ENCODE measurements at places on chromosomes 1 and 21.

- no peak for DNase-seq
These were observed 601 bp downstream of the CEPT1 start for GRCh38 chr1:111140680-111140967.

- DNase-seq, result no peak
These were observed 183.3 kb downstream of the PTGER3 start for GRCh38 chr1:70864302-70864701.

GRCh38 chr1:41093826-41094225 lies 72.3 kb upstream of the SLFNL1 start:
- no peak for DNase-seq

DNA sequence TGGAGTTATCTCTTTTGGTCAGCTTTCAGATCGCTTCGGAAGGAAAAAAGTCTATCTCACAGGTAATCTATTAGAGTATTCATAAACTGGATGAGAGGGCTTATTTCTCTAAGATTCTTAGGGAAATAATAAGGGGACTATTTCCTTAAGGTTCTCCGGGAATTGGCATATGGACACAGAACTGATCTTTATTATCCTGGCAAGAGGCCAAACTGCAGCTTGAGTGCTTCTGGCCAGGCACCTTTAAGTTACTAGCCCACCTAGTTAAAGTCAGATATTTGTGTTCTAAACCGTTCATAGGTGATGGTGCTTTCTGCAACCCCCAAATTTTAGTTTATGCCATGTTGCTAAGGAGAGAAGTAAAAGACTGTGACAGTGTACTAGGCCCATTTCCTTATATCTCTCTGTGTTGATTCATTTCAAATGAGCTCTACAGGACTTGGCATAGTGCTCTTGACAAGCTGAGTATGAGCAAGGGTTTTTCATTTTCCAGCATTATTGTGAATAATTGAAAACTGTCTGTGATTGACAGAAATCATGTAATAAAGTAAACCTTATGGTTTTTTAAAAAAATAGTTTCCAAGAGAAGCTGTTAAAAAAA lies 43.4 kb downstream of the SLC22A15 start:
- no peak for DNase-seq

GRCh38 chr1:56061824-56062223 lies 517.5 kb downstream of the PLPP3 start:
- DNase-seq, result no peak

DNA sequence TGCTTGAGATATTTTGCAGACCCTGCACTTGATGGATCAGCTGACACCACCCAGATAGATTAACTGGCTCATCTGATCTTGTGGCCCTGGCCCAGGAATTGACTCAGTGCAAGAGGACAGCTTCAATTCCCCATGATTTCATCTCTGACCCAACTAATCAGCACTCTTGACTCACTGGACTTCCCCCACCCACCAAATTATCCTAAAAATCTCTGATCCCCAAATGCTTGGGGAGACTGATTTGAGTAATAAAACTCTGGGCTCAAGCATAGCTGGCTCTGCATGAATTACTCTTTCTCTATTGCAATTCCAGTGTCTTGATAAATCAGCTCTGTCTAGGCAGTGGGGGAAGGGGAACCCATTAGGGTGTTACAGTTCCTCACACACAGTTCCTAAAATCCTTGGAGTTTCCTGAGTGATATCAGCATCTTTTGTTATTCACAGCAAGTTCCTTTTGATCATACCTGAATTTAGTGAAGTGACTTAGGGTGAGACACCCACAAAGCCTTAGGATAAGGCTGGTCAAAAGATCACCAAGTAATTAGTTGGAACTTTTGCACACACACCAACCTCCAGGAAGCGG lies 104.2 kb downstream of the COP1 start:
- no peak for DNase-seq

GRCh38 chr1:58561633-58562032 lies 15.1 kb upstream of the OMA1 start:
- DNase-seq, result no peak

GRCh38 chr1:19864570-19865160 lies 17.5 kb upstream of the OTUD3 start:
- DNase-seq, result no peak

DNA sequence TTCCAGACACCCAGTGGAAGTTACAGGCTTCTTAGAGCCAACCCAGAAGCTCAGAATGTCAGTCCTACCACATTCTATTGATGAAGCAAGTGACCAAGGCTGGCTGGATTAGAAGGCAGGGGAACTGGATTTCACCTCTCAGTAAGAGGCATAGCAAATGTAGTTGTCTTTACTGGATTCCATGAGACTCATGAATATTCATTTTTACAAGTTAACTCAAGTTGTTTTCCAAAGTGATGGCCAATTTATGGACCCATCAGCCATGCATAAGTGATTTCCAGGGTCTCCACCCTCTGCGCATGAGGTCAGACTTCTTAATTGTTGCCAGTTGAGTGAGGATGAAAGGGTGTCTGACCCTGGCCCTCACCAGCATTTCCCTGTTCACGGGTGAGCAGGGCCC lies 426.8 kb upstream of the VAMP3 start:
- no peak for DNase-seq

DNA sequence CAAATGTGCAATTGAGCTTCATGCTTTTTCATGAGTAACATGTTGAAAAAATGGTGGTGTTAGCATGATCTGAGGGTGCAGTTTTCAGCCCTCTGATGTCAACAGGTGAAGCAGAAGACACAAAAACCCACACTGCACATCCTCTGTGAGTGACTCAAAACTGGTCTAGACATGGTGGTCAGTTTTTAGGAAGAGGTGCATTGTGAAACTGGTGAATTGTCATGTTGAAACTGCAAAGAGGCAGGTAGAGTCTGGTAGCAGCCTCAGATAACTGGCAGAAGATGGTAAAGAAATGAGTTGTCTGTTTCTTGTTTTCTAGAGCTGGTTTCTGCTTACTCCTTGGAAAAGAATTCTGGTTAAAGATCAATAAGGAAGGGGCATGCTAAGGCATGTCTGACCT lies 97.3 kb upstream of the HMCN1 start:
- no peak for DNase-seq

Measured in CD8-positive, alpha-beta T cell (primary cell).